Pancreas (tissue), 10 donors: ENCODE measurements at places on chromosomes 4 and X. TPM values are rescaled to one million over a fixed set of nuclear protein-coding genes. Genes with fewer than 3 reads are reported as not detected.

Gene MTNR1A
- total RNA-seq: 0.74 TPM

Gene INTS6L
- 4.1 TPM for total RNA-seq

Gene APLN
- 0.14 TPM for total RNA-seq

Gene PPP4R3C
- not detected for total RNA-seq

Gene IL21
- not detected for total RNA-seq

Gene SH3BP2
- total RNA-seq: 19.1 TPM

DNA sequence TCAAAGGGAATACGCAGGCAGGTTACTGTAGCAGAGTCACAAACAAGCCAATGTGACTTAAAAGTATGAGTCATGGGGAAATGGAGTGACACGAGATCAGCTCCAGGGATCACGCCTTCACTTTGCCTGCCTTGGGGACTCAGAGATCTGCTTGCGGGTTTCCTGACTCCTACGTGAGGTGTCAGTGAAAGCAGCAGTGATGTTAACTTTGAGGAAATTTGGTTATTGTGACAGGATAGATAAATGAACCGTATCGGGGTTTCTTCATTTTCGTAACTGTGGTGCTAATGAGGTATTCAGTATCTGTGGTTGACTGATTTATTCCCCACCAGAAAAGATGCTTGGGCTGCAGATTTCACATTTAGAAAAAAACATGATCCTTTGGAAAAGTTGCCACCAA lies 383.3 kb upstream of the ZFP42 start:
- no peaks in the 10 kb centered on the region for H3K36me3 ChIP-seq
- DNase-seq: no peak
- no peaks in the 10 kb centered on the region for H3K4me1 ChIP-seq
- no peak overlapping the region for H3K4me3 ChIP-seq
- no peak overlapping the region for H3K27ac ChIP-seq
- H3K27me3 ChIP-seq: no peaks in the 10 kb centered on the region

DNA sequence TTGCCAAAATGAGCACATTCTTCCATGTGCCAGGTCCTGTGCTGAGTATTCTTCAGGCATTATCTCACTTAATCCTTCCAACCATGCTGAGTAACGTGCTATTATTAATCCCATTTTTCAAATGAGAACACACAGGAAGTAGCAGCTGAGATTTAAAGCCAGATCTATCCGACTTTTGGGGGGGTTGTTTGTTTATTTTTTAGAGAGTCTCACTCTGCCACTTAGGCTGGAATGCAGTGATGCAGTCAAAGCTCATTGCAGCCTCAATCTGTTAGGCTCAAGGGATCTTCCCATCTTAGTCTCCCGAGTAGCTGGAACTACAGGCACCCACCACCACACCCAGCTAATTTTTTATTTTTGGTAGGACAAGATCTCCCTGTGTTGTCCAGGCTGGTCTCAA lies 55.5 kb upstream of the TRIM2 start:
- H3K36me3 ChIP-seq: no peaks in the 10 kb centered on the region
- no peaks in the 10 kb centered on the region for H3K27me3 ChIP-seq
- DNase-seq: no peak
- peaks cover 3% of the 10 kb centered on the region for H3K4me1 ChIP-seq

DNA sequence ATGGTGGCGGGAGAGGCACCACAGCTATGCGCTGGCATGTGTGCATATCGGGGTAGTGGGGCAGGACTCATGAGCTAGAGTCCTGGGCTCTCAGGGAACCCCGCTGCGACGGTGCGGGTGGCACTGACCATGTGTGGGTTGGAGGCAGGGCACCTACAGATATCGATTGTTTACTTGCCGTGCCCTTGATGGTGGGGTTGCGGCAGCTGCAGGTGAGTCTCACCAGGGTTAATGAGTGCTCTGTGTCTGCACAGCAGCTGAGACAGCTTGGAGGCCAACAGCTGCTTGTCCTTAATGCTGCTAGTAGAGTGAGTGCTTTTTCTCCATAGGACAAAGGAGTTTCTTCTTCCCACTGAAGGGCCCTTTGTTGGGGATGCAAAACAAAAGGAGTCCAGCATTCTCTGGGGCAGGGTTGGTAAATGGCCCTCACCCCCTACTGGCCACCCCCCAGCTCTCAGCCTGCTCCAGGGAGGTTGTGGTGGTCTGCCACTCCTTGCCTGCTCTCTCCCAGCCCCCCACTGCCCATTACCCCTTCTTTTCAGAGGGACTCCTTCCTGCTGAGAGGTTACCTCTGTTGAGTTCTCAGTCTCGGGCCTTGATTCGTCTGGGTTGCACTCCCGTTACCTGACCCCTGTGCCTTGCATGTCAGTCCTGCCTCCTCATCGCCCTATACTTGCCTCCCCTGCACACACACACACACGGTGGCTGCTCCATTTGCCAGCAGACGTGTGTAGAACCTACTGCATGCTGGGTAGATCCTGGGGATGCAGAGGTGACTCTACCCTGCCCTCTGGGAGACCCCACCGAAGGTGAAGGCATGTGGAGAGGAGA lies 52.8 kb downstream of the TBC1D14 start:
- peaks cover 17% of the 10 kb centered on the region for H3K4me1 ChIP-seq
- no peak overlapping the region for H3K4me3 ChIP-seq
- no peak for DNase-seq
- H3K36me3 ChIP-seq: no peaks in the 10 kb centered on the region
- H3K27me3 ChIP-seq: no peaks in the 10 kb centered on the region

GRCh38 chr4:38210396-38211114 lies 250.4 kb downstream of the PTTG2 start:
- no peak for DNase-seq
- no peak overlapping the region for H3K27ac ChIP-seq
- no peaks in the 10 kb centered on the region for H3K36me3 ChIP-seq
- H3K4me1 ChIP-seq: no peaks in the 10 kb centered on the region

DNA sequence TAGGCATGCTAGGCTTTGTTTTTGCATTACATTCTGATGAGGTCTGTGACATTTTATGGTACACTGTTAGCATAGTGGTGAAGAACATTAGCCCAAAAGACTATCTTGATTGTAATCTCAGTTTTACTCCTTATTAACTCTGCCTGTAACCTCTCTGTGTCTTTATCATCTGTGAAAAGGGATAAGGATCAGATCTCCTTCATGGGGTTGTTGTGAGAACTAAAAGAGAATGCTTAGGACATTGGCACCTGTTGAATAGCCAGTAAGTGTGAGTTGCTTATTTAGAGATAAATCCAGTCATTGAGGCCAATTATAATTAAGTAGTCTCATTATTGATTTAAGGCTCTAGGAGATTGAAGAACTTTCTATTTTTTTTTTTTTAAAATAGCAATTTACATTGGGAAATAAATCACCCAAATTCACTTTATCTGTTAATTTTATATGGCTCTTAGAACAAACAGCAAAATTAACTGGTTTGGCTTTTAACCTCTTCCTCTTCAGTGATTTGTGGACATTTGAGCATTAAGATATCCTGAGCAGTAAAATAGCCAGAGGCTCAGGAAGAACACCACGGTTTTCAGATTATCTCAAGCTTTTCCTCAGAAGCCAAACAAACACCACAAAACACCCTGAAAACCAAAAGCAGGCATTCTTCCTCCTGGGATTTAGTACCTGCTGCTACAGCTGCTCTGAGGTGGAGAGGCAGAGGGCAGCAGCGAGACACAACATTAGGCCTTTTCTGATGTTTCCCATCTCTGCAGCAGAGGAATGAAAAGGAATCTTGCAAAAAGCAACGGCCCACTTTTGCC lies 192.9 kb downstream of the ARHGAP10 start:
- H3K27me3 ChIP-seq: no peaks in the 10 kb centered on the region
- DNase-seq: no peak
- H3K36me3 ChIP-seq: no peaks in the 10 kb centered on the region
- no peaks in the 10 kb centered on the region for H3K4me1 ChIP-seq
- no peak overlapping the region for H3K4me3 ChIP-seq

DNA sequence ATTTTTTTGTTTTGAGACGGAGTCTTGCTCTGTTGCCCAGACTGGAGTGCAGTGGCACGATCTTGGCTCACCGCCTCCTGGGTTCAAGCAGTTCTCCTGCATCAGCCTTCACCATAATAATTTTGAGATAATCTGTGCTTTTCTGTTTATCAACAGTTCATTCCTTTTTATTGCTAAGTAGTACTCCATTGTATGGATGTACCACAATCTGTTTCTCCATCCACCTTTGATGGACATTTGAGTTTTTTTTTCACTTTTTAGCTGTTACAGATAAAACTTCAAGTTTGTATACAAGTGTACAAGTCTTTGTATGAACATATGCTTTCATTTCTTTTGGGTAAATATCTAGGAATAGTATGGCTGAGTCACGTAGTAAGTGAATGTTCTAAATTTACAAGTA lies 9.0 kb downstream of the FUNDC2 start:
- H3K27me3 ChIP-seq: no peaks in the 10 kb centered on the region
- no peak for DNase-seq
- no peaks in the 10 kb centered on the region for H3K4me1 ChIP-seq
- no peak overlapping the region for H3K4me3 ChIP-seq

- no peak overlapping the region for H3K4me3 ChIP-seq
- H3K4me1 ChIP-seq: no peaks in the 10 kb centered on the region
- H3K27me3 ChIP-seq: no peaks in the 10 kb centered on the region
- H3K36me3 ChIP-seq: no peaks in the 10 kb centered on the region
- no peak overlapping the region for H3K27ac ChIP-seq
These were observed 161.1 kb upstream of the NAP1L5 start for GRCh38 chr4:88858752-88859151.

DNA sequence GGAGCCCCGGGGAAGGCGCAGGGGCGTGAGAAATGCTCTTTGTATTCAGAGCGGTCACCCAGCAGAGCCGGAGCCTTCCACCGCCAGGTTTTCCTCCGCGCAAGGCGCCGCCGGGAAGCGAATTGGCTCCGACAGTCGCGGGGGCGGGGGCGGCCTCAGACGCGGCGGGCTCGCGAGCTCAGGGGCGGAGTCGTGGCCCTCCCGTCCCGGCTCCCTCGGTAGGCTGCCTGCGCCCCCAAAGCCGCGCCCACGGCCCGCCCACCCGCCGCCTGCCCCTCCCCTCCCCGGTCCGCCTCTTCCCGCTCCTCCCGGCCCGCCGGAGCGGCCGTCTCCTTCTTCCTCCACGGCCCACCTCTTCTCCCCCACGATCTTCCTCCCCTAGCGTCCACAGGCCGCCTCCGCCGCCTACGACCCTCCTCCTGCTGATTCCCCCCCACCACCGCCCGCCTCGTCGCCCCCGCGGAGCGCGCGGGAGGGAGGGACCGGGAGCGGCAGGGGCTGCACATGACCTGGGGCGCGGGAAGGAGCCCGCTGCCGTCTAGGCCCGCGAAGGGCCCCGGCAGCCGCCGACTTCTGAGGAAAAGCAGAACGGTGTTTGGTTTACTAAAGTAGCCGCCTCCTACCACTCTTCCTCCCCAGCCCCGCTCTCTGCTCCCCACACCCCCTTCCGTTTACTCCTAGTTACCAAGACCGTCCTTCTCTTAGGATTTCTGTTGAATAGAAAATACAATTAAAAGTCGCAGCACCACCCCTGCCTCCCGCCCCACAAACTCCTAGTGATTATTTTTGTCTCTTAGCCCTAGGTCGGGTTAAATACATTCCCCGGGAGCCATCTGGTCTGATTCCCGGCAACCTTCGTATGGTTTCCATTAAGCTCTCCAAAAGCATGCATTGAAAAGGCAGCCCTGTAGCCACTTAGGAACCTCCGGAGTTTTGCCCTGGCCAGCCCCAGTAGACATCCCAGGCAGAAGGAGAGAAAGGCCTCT lies 53.2 kb downstream of the C4orf51 start:
- no peaks in the 10 kb centered on the region for H3K27me3 ChIP-seq
- DNase-seq: peak; percentile 95
- peaks cover 35% of the 10 kb centered on the region for H3K4me1 ChIP-seq
- no peaks in the 10 kb centered on the region for H3K36me3 ChIP-seq
- H3K27ac ChIP-seq: peak overlapping the region; percentile 97

- H3K27me3 ChIP-seq: no peaks in the 10 kb centered on the region
- DNase-seq: no peak
- H3K27ac ChIP-seq: no peak overlapping the region
- H3K36me3 ChIP-seq: no peaks in the 10 kb centered on the region
These were observed 122.4 kb downstream of the RAP1GDS1 start for GRCh38 chr4:98383431-98384106.

DNA sequence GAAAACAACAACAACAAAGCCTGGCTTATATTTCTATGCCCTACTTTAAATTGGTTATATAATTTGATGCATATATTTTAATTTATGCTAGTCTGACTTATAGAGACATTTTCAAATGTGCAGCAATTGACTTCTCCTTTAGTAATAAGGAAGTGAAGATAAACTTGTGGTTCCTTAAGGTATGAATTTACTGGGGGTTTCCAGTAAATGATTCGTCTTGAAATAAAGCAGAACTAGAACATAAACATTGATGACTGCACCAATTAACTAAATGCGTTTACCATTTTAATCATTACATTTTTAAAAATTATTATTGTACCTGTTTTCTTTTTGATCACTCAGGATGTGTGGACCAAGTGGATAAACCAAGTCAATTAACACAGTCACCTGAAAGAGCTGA lies 99.6 kb upstream of the CCSER1 start:
- H3K4me3 ChIP-seq: no peak overlapping the region
- H3K36me3 ChIP-seq: no peaks in the 10 kb centered on the region
- DNase-seq: no peak
- H3K27ac ChIP-seq: no peak overlapping the region
- H3K27me3 ChIP-seq: no peaks in the 10 kb centered on the region

GRCh38 chrX:56782352-56782751 lies 53.3 kb downstream of the NBDY start:
- no peak overlapping the region for H3K4me3 ChIP-seq
- no peaks in the 10 kb centered on the region for H3K27me3 ChIP-seq
- no peaks in the 10 kb centered on the region for H3K4me1 ChIP-seq
- H3K27ac ChIP-seq: no peak overlapping the region

- peak overlapping the region; percentile 50 for H3K4me3 ChIP-seq
- peak overlapping the region; percentile 79 for H3K27ac ChIP-seq
- no peaks in the 10 kb centered on the region for H3K36me3 ChIP-seq
- H3K4me1 ChIP-seq: peaks cover 12% of the 10 kb centered on the region
- H3K27me3 ChIP-seq: no peaks in the 10 kb centered on the region
- peak; percentile 86 for DNase-seq
These were observed 62.4 kb downstream of the TRAPPC11 start for GRCh38 chr4:183721207-183722081.

GRCh38 chr4:145830699-145831098 lies 107.9 kb downstream of the ZNF827 start:
- no peak overlapping the region for H3K27ac ChIP-seq
- H3K36me3 ChIP-seq: no peaks in the 10 kb centered on the region
- DNase-seq: no peak
- H3K4me3 ChIP-seq: no peak overlapping the region
- H3K27me3 ChIP-seq: no peaks in the 10 kb centered on the region
- no peaks in the 10 kb centered on the region for H3K4me1 ChIP-seq

DNA sequence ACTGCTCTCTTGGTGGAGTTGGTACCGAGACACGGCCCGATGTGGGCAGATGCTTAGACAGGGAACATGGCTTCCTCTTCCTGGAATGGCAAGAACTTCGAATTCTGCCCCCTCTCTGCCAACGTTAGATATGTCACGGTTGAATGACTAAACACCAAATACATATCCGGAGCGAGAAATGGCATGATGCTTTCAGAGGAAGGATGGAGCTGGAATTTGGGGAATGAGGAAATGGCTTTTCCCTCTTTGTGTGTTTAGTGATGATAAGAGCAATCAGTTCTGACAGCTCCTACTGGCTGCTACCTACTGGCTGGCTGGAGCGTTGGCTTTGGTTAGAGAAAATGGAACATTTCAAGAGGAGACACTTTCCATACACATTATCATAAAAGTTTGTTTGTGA lies 140.0 kb downstream of the DHRSX start:
- no peak overlapping the region for H3K27ac ChIP-seq
- no peaks in the 10 kb centered on the region for H3K36me3 ChIP-seq
- H3K4me1 ChIP-seq: no peaks in the 10 kb centered on the region
- no peak for DNase-seq
- H3K27me3 ChIP-seq: no peaks in the 10 kb centered on the region
- no peak overlapping the region for H3K4me3 ChIP-seq

GRCh38 chr4:148166132-148166591 lies 276.1 kb downstream of the NR3C2 start:
- no peaks in the 10 kb centered on the region for H3K36me3 ChIP-seq
- H3K4me3 ChIP-seq: no peak overlapping the region
- no peak for DNase-seq
- H3K27ac ChIP-seq: no peak overlapping the region
